ENCODE measurements at places on chromosomes 16 and 17.

DNA sequence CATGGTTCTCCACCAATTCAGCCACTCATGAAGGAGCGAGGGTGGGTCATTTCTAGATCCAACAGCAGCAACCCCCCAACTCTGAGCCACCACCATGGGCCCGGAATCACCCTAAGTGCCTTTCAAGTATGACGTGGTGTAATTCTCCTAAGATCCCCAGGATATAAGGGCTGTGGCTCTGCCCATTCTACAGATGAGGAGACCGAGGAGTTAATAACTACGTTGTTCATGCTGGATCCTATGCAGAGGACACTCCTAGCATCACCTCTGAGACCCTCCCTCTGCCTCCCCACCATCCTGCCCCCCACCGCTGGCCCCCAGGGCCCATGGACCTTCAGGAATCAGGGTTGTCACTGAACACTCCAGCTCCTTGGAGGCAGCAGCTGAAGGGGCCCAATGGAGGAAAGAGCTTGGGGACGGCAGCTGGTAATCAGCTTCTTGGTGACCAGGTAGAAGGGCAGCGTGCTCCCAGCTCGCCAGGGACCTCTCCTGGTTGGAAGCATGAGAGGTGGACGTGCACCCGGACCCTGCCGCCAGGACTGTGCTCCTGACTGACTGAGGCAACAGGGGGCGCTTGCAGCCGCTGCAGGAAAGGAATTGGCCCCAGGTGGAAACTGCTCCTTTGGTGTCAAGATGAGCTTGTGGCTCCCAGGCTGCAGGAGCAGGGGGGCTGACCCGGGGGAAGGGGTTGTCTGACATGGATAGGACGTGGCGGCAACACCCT lies 28.2 kb upstream of the CACNG1 start:
- DNase-seq = no peak

- DNase-seq = no peak
Measured at GRCh38 chr16:75264999-75265910, 13.8 kb upstream of the BCAR1 start.

GRCh38 chr16:74465281-74465680 lies 44.0 kb upstream of the CLEC18B start:
- no peak for DNase-seq

- DNase-seq = no peak
Measured at GRCh38 chr16:22255335-22255734, 41.9 kb upstream of the POLR3E start.

DNA sequence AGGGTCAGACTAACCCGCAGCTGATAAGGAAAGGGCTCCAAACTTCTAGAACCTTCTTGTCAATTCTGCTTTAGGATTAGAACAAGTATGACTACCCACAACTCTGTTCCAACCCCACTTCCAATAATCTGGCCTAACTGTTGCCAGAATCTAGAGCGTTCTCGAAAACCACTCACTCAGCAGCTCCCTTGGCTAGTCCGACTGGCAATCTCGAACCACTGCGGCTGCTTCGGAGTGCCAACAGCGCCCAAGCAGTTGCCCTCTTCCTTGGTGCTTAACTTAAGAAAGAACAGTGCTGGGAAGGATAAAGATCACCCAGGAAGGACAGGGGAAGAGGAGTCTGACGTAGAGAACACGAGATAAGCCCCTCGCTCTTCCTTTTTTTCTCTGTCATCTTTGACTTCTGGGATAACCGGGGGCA lies 818 bp downstream of the DNAJC7 start:
- no peak for DNase-seq

- DNase-seq = no peak
Measured at GRCh38 chr16:83925095-83925905, 26.4 kb downstream of the MLYCD start.

DNA sequence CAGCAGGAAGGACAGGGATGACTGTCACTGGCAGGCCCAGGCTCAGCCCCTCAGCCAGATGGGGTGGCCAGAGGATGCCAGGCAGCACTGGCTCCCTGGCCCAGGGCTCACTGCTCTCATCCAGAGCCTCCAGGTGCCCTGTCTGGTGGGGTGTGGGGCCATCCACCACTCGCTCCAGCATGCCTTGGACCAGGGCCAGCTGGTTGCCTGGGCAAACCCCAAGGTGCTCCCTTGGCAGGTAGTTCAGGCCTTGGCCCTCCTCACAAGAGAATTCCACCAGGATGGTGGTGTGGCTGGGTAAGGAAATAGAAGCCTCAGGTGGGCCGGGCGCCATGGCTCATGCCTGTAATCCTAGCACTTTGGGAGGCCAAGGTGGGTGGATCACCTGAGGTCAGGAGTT lies 29.4 kb downstream of the LGALS9 start:
- DNase-seq = no peak

DNA sequence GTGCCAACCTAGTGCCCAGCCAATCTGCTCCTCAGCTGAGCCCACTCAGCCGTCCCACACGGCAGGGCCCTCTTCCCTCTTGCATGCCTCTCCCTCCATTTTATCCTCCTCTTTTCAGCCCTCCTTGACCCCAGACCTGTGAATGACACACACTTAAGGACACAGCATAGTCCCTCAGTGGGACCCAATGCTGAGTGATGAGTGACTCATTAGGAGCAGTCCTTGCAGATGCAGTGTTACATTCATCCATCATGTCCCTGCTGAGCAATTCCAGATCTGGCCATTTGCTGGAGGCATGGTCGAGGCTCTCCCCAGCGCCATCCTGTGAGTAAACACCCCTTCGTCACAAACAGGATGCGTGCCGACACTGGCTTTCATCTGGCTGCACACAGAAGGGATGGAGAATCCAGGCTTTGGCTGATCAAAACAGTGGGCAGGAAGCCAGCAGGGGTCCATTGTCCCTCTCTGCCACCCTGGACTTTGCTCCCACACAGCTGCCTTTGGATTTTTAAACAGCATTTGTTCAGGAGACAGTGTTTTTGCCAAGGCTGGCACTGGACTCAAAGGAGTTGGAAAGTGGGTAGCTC lies 122.6 kb downstream of the AXIN2 start:
- no peak for DNase-seq

DNA sequence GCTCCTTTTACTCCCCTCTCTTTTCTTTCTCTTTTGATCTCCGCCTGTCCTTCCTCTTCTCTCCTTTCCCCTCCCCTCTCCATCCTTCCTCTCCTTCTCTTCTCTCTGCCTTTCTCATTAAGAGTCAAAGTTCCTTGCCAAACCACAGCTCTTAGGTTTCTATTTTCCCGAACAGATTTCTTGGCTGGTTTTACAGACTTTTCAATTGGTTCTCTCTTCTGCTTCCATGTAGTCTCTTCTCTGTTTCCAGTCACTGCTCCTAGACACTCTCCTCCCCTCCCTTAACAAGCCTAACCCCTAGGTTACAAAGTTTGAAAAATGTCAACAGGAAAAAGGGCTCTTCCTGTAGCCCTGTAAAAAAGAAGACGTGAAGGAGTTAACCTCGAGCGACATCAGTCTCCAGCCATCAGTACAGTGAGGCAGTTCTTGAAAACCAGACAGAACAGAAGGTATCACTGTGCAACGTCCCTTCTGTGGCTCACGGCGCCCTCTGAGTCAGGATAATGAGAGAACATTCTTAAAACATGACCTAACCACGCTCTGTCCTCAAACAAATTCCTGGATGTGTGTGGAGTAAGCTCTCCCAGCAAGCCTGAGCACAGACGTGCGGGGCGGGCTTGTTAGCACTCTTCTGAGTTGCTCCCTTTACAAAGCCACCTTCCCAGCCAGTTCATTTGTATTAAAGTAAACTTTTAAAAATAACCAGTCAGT lies 11.6 kb upstream of the MARCHF10 start:
- DNase-seq = no peak

GRCh38 chr16:68136515-68136914 lies 51.3 kb downstream of the NFATC3 start:
- DNase-seq = no peak

DNA sequence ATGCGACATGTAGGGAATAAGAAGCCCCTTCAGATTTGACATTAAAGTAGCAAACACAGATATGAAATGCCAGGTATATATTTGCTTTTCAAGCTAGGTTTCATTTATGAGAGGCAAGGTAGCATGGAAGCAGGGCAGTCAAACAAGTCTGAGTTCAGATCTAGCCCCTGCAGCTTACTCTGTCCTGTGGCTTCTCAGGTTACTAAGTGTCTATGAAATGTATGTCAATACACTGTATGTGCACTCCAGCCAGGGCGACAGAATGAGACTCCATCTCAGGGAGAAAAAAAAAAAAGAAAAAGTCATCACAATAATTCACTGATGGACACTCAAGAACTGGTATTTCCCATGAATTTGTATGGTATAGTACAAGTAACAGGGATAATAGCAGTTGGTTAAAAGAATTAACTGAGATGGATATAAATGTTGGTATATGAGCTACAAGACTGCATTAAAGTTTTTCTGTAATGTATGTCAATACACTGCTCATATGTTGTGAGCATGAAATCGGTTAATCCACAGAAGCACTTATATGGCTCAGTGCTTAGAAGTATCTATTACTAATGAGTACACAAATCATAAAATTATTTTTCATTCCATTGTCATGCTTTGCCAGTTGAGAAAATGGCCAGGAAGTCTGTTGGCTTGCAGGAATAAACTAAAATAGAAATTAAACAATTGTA lies 2.9 kb upstream of the WSB1 start:
- no peak for DNase-seq

DNA sequence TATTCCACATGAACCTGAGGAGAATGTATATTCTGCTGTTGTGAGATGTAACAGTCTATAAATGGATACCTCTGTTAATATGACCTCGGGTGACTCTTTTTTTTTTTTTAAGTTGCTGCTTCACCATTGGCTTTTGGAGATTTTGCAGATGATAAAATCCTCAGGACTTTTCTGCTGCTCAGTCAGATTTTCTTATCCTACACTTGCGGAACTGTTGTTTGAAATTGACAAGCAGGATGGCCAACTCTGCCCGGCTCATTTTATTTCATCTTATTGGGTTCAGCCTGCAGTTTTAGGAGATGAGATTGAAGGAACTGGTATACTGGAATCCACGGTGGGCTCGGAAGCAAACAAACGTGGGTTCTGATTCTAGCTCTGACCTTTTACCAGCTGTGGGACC lies 19.3 kb downstream of the IL4R start:
- DNase-seq = no peak

GRCh38 chr17:5123343-5124124 lies 7.7 kb downstream of the USP6 start:
- DNase-seq = no peak

DNA sequence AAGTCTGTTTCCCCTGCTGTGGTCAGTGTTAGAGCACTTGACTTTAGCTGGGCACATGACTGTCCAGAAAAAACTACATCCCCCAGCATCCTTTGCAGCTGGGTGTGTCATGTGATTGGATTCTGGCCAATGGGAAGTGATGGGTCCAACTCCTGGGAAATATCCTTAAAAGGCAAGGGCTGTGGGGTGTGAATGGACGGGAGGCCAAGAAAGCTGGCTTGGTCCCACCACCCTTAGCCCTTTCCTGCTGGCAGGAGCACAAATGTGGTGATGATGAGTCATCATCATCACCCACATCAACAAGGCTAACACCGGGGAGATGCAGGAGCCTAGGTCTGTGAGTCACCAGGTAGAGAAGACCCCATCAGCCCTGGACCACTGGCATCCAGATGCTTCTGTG lies 341.7 kb downstream of the C16orf95 start:
- DNase-seq = no peak

DNA sequence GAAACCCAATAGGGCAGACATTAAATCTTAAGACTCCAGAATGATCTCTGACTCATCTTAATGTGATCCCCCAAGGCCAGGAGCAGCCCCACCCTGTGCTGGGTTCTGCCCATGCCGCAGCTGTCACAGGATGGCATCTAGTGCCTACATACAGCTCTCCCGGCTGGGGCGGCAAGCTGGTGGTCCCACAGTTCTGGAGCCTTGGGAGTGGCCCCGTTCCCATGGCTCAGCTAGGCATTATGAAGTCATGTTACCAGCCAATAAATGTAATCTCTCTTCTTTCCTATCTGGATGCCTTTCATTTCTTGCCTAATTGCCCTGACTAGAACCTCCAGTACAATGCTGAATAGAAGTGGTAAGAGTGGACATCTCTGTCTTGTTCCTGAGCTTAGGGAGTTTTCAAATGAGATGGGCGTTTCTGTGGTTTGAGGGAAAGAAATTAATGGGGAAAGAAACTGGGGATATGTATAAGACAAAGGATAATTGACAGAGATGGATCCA lies 95.7 kb upstream of the DNAH17 start:
- DNase-seq = no peak

DNA sequence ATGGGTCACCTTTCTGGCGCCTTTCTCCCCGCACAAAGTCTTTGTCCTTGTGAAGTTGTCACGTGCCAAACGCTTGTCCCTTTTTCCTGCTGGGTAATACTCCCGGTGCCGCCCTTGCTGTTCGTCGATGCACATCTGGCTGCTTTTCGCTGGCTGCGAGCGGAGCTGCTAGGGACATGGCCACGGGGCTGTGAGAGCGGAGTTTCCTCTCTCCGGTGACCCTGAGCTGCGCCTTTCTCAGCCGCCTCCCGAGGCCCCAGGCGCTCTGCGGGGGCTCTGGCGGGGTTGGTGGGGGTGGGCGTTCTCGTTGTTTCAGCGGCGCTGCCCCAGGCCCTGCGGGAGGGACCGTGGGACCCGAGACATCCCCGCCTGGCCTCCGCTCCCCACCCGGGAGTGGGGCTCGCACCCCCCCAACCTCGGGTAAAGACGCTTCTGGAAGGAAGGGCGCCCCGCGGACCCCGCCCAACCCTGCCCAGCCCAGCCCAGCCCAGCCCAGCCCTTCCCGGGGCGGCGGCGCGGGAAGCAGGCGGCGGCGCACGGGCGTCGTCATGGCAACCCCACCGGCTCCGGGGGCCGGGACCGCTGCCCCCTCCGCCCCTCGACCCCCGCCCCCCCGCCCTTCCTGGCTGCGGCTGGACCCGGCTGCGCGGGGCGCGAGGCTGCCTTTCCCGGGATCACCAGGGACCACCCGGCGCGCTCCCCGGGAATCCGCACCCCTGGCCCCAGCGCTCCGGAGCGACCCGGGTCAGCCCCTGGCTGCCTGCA lies 12.3 kb downstream of the CHMP6 start:
- DNase-seq = no peak

DNA sequence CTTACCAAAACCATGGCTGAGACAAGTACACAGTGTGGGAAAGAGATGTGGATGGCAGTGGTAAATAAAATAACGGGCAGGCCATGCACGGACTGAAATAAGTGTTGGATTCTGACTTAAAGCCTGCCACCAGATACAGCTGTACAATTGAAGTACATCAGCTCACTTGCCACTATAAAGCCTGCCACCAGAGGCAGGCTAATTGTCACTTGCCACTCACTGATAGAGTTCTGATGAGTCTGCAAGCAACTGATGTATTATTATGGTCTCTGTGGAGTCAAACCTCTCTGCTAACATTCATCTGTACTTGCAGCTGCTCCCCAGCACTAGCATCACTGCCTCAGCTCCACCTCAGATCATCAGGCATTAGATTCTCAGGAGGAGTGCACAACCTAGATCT lies 93.0 kb downstream of the CYTH1 start:
- DNase-seq = no peak

All from CD4-positive, alpha-beta T cell treated with Interleukin-15 for 4 hours (primary cell).